ENCODE measurements at places on chromosomes 6 and 20.

DNA sequence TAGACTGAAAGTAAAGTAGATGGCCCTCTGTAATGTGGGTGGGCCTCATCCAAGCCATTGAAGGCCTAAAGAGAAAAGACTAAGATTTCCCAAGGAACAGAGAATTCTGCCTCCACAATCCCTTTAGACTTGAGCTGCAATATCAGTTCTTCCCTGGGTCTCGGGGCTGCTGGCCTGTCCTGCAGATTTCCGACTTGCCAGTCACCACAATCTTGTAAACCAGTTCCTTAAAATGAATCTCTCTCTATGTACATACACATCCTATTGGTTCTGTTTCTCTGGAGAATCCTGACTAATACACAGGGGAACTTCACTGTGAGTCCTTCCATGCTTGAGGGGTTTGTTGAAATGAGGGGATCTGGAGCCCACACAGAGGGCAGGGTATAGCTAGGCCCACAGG is 12.9 kb downstream of the CCDC170 start:
- no peak for DNase-seq

GRCh38 chr6:96749891-96750290 is 87.4 kb downstream of the GPR63 start:
- no peak for DNase-seq

DNA sequence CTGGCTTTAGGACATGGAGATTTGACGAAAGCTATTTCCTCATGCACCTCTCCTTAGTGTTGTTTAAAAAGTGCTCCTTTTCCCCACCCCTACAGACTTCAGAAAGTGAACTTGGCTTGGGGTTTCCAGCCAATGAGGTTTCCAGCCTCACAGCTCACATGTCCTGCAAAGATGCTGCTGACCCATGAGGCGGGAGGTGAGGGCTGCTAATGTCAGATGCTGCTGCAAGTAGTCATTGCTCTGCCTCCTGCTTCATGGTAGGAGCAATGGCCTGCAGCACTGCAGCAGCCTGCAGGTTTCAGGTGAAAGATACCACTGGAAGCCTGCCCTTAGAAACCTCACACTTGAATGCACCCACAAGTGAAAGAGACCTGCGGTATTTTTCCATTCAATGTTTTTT is 112.8 kb downstream of the LAMP5 start:
- DNase-seq, result no peak

DNA sequence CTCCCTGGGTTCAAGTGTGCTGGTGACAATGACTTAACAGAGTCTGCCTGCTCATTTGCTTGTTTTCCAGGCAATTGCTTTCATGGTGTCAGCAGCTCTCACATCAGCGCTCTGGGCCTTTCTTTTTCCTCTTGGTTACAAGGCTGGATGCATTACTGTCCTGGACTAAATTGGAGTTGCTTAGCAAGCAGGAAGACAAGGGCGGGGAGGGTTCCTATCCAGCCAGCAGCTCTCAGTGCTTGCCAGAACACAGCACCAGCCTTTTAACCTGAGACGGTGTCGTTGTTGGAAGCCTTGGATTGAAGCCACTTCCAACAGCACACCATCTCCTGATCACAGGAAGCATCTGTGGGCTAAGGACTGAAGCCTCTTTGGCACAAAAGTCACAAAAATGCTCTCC is 606.9 kb downstream of the CDH26 start:
- no peak for DNase-seq

DNA sequence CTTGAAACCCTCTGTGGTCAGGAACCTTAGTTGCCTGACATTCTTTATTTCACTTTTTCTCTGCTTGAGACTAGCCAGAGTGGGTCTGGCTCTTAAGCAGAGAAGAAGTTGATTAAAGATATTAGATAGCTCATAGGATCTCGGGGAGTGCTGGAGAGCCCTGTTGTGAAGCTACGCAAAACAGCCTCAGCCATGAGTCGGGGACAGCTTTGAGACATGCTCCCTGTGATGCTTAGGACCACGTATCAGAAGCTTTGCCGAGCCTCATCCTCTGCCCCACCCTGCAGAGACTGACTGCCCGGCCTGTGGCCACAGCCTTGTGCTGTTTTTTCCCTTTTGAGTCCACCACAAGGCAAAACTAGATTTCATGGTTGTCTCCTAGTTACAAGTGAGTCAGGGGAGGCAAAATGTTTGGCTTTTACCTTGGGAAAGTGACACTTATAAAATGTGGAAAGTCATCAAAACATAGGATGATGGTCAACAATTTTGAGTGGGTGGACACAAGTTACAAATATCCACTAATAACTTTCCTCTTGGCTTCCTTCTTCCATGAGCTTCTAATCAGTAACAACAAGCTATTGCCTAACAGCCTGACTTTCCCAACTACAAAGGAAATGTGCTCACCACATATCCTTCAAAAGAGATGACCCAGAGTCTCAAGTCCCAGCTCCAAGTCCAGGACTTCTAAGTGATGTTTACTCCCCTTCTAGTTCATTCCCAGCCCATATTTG is 108.4 kb downstream of the JAG1 start:
- no peak for DNase-seq

- DNase-seq, result peak; percentile 12
Observed at GRCh38 chr6:293193-294174, 1.2 kb downstream of the DUSP22 start.

- no peak for DNase-seq
Observed at GRCh38 chr20:7859356-7859802, 80.9 kb downstream of the HAO1 start.

DNA sequence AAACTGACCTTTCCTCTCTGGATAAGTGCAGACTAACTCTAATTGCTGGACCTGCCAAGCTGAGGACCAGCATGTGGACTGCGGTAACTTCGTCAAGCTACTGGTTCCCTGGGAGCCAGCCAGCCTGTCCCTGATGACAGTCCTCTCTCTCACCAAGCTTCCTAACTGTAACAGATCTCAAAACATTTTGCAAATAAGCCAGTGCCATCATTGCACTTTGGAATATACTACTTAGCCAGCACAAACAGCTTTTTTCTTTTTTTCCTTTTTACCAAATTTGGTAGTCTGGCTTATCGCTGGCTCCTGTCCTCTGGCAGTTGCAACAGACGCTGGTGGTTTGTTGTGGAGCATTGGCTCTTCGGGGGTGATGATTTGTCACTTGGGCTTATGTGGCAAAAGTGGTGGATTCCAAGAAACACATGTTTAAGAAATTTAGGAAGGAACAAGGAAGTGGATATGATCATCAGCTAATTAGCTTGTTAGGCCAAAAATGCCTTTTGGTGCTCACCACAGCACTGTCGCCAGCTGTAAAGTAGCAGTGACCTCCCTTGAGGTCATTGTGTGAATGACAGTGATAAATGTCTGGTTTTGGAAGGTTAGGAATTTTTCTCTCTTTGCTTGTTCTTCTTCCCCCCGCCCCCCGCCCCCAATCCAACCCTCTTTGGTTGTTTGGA is 171.7 kb downstream of the CLIC5 start:
- DNase-seq, result no peak

DNA sequence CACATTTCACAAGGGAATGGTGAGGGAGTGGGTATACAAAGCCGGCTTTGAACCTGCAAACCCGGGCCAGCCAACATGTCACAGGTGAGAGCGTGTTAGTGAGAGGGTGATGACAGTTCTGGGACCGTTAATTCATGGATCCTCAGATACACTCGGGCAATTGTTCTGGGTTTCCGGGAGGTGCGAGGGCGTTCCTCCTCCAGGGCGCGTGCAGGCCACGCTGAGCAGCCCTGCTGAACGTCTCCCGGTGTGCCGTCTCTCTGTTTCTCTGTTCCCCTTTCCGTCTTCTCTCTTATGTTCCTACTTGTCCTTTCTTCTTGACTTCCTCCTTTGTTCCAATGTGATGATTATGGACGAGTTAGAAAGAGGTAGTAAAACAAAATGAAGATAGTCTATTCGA is 130.0 kb upstream of the GMDS start:
- no peak for DNase-seq

DNA sequence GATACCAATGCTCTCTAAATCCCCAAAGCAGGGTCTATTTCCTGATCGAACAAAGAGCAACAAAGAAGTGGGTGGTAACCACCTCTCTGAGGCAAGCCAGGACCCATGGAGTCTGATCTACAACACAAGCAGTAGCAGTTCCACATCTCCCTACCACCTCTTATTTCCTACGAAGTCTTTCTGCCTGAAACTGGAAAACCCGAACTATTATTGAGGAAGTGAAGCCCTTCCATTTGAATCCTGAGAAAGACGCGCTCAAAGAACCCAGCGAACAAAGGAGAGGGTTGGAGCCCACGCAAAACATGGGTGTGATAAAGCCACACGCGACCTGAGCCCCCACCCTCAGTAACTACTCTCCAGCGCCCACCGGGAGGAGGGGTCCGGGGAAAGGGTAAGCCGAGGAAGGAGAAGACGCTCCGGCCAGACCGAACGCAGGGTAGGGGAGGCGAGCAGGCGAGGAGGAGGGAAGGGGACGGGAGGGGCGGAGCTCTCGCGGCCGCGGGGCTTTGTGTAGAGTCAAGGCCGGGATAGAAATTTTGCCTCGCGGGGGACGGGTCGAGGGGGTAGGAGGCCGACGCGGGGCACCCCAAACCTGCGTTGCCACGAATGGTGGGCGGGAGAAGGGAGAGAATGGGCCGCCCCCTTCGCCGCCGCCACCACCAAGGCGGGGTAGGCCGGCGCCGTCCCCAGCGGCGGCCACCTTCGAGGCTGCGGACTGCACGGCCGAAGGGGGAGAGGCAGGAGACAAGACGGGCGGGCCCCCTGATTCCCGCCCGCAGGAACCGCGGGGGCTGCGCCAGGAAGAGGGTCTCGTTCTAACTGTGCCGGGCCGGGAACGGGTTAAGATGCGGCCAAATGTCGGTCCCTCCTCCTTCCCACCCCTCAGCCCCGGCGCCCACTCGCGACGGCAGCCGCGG is 802 bp downstream of the HDAC2 start:
- DNase-seq, result peak; percentile 30

DNA sequence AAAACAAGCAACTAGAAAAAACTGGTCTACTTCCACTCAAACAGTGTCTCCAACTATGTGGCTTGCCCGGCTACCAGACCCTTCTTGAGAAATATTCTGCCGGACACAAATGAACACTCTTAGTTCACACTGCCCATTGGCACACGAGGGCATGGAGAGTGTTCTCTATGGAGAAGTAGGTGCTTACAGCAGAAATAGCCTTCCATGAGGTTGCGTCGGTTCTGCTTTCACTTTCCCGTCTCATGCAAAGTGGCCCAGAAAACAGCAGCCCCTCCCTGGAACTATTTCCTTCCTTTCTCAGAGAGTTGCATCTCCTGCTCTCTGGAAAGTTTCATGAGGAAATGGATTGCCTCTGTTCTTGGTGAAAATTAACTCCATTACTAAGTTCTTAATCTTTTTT is 9.5 kb upstream of the HLA-DOA start:
- DNase-seq, result no peak

DNA sequence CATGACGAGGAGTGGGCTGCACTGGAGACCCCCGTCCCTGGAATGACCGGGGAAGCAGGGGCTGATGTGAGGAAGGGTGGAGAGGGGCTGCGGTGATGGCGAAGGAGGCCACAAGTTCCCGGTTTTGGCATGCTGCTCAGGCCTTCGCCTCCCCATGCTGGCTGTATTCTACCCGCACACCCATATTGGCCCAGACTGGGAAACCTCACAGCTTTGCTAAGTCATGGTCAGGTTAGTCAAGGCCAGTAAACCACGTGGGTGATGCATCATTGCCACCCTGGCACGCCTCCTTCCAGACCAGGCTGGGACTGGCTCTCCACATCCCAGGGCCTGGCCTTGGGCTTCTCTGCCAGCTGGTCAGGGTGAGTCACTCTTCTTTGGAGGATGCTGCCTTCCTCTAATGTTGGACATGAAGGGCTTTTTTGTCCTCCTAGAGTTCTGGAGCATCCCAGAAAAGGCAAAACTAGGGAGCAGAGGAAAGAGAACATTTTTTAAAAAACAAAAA is 53.8 kb downstream of the PCNA start:
- no peak for DNase-seq

- DNase-seq, result no peak
Observed at GRCh38 chr6:141202626-141203025, 930.1 kb upstream of the GJE1 start.

- DNase-seq, result no peak
Observed at GRCh38 chr6:30880698-30881252, 3.5 kb upstream of the DDR1 start.

DNA sequence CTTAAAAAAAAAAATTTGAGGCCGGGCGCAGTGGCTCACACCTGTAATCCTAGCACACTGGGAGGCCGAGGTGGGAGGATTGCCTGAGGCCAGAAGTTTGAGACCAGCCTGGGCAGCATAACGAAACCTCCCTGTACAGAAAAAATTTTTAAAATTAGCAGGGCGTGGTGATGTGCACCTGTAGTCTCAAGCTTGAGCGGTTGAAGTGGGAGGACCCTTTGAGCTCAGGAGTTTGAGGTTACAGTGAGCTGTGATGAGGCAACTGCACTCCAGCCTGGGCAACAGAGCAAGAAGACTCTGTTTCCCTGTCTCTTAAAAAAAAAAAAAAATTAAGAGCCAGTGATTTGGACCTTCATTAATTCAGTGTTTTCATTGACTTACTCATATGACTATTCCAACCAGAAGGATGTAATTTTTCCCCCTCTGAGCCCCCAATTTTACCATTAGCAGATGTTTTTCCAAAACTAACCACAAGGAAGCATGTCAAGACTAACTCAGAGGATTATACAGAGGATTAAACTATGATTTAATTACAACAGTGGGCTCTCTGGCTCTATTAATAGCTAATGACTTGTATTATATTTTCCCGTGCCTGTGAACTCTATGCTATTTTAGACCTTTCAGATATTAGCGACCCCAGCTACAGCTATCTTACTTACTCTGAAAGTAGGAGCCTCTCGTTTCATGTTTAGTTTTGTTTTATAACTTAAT is 75.1 kb downstream of the ARID1B start:
- no peak for DNase-seq

DNA sequence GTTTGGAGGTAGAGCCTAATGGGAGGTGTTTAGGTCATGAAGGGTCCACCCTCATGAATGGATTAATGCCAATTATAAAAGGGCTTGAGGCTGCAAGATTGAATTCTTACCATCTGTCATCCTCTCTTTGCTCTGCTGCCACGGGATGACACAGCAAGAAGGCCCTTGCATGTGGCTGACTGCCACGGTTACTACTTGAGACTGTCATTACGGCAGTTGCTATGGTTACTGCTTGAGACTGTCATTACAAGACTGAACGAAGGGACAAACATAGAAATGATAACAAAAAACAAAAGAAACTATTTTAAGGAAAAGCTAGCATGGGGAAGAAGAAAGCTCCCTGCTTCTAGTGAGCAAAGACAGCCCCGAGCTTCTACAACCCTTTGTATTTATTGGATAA is 715.0 kb downstream of the TFAP2A start:
- DNase-seq, result no peak

Measured in activated T-cell treated with anti-CD3 and anti-CD28 coated beads for 1 hour (primary cell).